ENCODE measurements at places on chromosomes 6 and 20.

DNA sequence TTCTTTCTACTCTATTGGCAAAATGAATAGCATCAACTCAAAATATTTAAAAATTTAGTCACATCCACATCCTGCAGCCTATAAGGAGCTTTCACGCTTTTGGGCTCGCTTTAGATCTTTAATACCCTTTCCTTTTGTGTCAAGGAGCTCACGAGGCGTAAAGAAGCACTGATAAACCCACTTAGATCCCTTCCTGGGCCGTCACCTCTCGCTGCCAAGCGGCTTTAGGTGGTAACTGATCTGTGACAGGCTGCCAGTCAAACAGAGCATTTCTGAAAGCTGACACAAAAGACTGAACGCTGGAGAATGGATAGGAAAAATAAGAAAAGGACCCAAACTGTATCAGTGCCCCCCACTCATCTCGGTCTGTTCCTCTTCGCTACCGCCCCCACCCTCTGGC is 385.7 kb upstream of the MMS22L start:
- DNase-seq = no peak

DNA sequence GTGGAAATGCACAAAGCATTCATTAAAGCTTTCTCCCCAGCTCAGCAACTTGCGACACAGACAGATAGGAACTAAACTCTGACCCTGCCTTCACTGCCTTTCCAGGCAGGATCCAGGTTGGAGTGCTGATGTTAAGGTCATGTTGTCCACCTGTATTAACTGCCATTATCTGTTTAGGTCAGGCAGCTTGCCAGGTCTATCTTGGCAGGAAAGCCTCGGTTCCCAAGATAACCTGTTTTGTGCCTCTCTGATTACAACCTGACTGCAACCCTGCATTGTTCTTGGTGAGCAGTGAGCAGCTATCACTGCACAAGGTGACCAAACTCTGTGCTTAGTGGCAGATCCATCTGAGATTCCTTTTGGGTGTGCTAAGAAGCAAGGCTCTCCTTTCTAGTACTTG is 23.2 kb upstream of the ELOVL2 start:
- no peak for DNase-seq

GRCh38 chr20:38658879-38659596 is 57.4 kb downstream of the ARHGAP40 start:
- no peak for DNase-seq

DNA sequence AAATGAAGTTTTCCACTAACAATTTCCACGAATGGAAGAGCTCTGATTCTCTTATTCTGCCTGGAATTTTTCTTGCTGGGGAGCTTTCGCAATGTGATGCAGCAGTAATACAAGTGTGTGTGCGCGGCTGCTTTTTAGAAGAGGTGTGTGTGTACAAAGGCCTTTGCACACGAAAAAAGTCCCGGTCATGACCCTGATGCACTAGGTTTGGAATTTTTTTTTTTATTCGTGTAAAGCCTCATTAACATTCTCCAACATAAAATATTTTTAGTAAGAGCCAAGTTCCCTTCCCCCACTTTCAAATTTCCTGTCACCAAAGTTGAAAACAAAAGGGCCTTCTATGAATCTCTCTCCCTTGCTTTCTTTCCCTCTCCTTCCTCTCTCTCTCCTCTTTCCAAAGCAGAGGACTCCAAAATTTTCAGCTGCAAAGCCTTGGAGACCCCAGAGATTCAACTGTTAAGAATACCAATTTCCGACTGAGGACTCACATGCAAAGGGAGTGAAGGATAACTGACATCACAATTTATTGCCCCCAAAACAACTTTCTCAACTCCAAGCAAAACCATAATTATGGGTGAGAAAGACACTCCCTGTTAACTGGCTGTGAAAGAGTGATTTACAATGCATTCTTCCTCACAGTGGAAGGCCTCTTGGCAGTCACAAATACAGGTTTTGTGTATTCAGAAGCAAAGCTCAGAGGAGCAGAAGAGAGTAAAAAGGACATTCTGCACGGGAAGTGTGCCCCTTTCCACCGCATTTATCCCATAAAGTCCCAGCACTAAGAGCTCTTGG is 421.2 kb upstream of the JARID2 start:
- DNase-seq = no peak

- no peak for DNase-seq
These were observed 2.1 kb upstream of the TRERF1 start for GRCh38 chr6:42453654-42454427.

DNA sequence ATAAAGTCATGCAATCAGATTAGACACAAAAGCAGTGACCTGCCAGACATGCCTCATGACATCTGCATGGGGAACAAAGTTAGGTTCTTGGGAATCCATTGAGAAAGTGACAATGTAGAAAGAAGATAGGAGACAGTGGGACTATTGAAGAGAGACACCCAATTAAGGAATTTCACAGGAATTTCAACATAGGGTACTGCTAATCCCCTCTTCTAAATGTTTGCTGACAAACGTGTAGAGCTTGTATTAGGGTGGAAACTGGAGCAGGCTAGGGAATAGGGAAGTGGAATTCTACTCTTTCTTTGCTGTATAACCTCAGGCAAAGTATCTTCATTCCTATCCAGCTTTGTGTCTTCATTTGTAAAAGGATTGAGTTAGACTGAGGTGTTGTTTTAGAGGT is 409.4 kb upstream of the SASH1 start:
- DNase-seq = no peak

DNA sequence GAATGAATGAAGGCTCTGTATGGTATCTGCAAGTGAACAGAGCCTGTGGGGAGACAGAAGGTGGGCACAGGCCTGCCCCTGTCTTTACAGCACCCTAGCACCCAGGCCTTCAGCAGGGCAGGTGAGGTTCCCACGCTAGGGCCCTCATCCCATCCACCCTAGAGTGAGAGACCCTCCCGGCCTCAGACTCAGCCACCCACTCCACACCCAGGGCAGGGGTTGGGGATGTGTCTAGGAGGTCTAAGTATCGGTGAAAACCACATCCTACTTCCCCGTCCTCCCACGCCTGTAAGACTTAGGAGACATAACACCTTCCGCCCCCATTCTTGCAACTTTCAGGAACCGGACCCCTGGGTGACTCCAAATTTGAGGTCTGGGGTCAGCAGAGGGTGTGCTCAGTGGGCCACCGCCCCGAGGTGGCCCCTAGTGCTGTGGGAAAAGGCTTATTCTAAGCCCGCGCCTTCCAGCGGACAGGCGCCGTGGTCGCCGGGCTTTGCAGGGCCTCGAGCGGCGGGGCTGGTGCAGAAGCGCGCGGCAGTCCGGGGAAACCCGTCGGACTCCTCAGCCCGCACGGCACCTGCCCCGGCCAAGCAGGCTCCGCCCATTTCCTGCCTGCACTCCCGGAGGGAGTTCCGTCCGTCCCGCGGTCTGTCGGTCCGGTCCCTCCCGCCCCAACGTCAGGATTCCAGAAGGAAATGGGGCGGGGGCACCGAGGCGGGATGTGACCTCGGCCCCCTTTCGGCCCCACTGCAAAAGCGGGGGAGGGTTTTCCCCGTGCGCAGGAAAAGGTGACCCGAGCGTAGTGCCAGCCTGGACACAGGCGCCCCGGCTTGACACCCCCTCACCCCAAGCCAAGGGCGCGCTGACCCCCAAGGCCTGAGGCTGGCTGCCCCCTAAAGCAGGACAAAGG is 868 bp downstream of the SAMD10 start:
- DNase-seq = no peak

GRCh38 chr6:113859349-113860180 is 2.4 kb downstream of the MARCKS start:
- DNase-seq = no peak

- DNase-seq = no peak
These were observed 59.4 kb upstream of the CD83 start for GRCh38 chr6:14058029-14058695.

- no peak for DNase-seq
These were observed 725.7 kb upstream of the FLRT3 start for GRCh38 chr20:15063081-15063480.

DNA sequence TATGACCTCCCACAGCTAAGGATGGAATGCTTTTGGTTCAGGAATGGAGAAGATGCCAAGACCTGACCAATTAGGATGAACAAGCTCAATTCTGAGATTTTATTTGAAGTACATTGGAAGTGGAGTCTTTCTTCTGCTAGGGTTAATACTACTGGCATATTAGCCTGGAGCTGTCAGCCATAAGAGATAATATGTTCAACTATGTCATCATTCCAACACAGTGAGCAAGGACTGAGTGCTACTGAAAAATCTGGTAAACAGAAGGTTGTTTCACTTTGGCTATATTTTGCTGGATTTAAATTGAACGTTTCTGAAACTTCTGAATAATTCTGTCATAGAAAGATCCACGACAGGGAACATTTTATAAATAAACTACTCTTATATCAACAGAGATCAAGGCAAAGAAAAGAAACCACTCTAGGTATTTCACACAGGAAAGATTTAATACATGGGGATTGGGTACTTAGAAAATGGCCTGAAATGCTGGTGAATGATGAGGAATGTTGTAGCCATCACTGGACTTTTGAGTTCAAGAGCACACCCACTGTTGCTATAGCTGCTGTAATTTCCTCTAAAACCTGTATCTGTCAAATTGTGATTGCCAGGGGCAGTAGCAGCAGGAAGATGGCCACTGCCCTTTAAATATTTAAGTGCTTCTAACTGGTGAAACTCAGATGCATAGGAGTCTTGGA is 200.5 kb downstream of the PLCB4 start:
- DNase-seq = no peak

DNA sequence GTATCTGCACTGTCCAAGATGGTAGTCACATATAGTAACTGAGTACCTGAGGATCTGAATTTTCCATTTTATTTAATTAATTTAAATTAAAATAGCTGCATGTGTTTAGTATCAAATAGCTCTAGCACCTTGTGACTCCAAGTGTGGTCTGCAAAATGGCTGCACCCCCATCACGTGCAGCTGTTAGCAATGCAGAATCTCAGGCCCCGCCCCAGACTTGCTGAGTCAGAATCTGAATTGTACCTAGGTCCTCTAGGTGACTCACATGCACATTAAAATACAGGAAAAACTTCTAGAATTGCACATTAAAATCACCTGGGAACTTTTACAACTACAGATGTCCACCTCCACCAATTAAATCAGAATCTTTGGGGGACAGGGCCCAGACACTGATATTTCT is 19.2 kb upstream of the FAM83C start:
- no peak for DNase-seq

DNA sequence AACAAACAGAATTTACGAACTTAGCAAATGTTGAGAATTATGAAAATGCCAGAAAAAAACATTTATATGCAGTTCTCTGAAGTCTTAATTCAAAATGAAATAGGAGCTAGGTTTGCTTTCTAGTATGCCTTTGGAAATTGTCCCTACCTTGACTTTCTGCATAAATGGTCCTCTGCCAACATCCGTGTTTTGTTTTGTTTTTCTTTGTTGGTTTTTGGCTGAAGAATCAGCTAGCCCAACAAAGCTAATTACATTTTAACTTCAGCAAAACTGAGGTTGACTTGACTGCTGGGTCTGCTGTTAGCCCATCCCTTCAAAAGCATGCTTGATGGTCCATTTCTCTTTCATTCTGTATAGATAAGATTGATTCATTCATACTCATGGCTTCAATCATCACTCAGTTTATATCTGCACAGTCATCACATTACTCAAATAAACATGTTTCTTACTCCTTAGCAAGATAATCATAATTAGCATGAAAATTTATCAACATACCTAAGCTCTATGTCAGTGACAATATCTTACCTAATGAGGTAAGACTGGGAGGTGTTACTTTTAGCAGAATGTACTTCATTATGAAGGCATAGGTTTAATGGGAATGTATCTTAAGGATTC is 76.4 kb downstream of the ADGRB3 start:
- DNase-seq = no peak

- DNase-seq = no peak
These were observed 54.6 kb upstream of the PIM1 start for GRCh38 chr6:37115236-37115895.

- no peak for DNase-seq
These were observed 113.0 kb upstream of the SLC22A23 start for GRCh38 chr6:3569816-3570215.

DNA sequence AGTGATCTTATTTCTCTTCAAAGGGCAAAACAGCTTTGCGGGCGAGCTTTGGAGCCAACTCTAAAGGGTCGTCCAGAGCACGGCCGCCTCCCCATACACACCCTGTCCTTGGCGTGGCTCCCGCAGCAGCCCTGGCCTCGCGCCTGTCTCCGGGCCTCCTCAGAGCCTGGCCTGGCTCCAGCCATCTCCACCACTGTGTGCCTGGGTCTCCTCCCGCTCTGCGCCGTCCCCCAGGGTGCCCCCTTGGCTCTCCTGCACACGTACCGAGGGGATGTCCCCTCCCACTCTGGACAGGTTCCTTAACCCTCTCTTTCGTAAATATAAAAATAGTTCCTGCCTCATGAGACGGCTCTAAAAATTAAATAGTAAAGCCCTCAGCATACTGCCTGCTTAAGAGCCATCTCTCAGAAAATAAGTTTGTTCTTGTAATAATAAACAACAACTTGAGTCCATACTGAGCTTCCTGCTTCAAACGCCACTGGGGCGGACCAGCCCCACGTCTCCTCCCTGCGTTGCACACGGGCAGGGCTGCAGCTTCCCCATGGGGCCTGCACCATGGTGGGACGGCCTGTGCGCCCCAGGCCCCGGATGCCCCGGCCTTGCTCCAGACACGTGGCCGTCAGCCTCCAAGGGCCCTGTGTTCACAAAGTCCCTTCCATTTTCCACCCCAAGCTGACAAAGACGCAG is 226.2 kb downstream of the TTLL2 start:
- DNase-seq = no peak

DNA sequence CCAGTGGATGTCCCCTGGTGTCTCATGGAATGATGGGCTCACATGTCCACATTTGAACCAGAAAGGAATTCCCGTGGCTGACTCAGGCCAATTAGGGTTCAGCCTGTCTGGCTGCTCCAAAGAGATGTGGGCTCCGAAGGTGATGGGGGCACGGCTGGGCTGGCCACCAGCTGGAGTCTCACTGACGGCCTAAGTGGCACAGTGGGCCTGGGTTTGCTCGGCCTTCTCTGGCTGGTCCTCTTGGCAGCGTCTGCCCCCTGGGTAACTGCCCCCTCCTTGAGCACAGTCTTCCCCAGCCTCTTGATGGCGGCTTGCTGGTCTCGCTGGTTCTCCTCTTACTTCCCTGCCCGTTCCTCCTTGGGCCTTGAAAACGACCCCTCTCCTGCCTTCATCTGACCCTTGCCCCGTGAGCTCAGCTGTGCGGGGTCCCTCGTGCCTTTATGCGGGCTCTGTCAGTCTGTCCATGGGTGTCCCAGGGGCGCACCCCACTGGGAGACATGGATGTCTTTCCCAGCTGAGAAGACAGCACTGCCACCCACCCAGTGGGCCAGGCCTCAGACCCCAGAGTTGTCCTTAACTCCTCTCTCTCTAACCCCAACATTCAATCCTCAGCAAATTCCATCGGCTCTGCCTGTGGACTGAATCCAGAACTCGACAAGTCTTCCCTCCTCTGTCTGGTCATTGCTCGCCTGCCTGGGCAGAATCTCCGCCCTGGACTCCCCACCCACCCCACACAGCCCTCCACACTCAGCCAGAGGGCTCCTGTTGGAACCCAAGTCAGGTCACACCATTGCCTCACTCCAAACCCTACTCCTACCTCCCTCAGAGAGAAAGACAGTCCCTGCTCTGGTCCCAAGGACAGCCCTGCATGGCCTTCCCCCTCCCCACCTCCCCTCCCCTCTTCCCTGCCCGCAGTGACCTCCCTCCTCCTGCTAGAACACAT is 78.7 kb downstream of the CEBPB start:
- DNase-seq = no peak

Data from stimulated activated CD8-positive, alpha-beta memory T cell treated with anti-CD3 and anti-CD28 coated beads, Interleukin-4, amount 100 ng/mL, for 1 hour (primary cell).